ACHN (cell line): ENCODE measurements at places on chromosomes 5 and 9.

GRCh38 chr9:136353757-136354488 lies 9.6 kb downstream of the DNLZ start:
- no peak for DNase-seq

DNA sequence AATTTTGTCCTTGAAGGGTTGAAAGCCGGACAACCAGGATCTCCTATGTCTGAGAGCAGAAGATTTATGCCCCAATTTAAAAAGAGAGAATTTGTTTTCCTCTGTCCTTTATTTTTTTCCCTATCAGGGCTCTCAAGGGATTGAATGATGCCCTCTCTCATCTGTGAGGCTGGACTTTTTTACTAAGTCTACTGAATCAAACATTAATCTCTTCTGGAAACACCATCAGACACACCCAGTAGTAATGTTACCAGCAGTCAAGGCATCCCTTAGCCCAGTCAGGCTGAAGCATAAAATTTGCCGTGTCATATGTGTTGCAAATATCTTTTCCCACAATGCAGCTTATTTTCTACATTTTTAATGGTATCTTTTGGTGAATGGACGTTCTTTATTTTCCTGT lies 1497.9 kb downstream of the MAT2B start:
- DNase-seq = no peak

- no peak for DNase-seq
Measured at GRCh38 chr5:135468541-135468940, 16.4 kb upstream of the TIFAB start.

DNA sequence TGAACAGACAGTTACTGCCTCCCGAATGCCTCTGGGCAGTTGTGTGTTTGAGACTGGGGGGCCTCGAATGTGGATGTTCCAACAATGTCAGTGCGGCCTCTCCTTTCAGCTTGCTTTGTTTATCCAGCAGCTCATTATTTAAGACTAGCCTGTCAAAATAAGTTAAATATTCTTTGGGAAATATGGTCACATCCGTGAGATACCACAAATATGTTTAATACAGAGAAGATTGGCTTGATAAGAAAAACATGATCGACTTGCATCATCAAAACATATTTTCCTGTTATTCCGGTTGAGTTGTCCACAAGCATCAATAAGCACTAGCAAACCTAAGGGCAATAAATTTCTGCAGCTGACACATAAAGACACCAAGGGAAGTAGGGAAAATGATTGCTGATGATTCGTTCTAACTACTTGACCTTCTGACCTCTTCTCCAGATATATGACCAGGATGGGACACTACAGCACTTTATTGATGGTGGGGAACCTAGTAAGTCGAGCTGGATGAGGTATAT lies 66.5 kb downstream of the PRDM6 start:
- no peak for DNase-seq

- DNase-seq = no peak
Measured at GRCh38 chr5:93705896-93706295, 35.5 kb downstream of the POU5F2 start.

DNA sequence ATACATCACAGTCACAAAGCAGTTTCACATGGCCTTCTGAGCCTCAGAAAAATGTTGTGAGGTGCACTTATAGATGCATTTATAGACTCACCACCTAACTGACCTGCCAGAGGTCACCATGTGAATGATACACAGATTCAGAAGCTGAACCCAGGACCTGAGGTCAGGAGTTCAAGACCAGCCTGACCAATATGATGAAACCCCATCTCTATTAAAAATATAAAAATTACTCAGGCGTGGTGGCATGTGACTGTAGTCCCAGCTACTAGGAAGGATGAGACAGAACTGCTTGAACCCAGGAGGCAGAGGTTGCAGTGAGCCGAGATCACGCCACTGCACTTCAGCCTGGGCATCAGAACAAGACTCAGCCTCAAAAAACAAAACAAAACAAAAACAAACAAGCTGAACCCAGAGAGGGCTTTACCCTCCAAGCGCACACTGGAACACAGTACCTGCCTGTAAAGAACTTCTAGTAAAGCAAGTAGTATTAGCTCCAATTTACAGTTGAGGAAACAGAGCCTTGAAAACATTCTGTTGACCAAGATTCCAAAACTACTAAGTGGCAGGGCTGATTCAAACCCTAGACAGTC lies 16.3 kb downstream of the ECPAS start:
- DNase-seq = no peak

GRCh38 chr9:84145780-84146179 lies 165.2 kb downstream of the RMI1 start:
- no peak for DNase-seq

DNA sequence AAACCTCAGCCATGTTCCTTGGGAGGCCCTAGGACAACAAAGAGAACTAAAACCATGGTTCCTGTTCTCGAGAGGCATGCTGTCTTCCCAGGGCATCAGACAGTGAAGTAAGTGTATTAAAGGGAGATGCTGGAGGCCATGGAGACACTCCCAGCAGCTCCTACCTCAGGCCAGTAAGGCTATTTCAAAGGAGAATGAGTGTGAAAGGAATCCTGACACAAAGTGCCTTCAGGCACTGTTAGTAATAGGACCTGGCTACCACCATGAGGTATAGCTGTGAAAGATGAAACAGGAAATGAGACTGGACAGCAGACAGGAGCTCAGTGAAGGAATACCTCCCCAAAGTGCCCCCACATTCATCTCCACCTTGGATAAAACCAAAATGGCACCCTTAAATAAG lies 71.0 kb downstream of the FANCC start:
- DNase-seq = no peak

GRCh38 chr5:137488516-137488915 lies 10.6 kb downstream of the SPOCK1 start:
- DNase-seq = no peak

- no peak for DNase-seq
Measured at GRCh38 chr5:14773588-14773987, 98.0 kb downstream of the ANKH start.

DNA sequence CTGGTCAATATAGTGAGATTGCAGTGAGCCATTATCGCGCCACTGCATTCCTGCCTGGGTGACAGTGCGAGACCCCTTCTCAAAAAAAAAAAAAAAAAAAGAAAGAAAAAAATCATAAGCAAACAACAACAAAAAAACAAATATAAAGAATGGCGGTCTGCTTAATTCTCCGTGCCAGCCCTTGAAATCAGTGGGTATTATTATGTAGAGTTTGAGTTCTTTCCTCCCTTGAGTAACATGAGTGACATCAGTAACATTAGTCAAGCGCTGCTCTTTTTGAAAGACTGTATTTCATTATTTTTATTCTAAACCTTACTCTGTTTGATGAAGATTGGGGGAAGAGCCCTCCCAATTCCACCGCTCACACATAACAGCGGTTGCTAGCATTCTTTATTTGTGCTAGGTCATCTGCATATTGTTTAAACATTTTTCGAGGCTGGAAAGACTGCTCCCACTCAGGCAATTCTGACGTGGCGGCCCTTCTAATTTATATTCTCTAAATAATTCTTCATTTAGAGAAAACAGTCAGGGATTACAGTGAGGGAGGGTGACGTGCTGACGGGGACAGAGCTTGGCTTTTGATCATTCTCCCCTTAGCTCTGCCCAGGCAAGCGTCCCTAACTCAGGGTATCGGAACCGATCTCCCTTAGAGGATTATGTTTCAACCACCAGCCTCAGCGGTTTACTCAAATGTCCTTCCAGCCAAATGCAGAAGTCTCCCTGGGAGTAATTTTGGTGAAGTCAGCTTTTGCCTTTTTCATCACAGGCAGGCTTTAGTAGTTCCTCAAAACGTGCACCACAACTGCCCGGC lies 860 bp upstream of the MARCHF6 start:
- DNase-seq = peak; percentile 22

DNA sequence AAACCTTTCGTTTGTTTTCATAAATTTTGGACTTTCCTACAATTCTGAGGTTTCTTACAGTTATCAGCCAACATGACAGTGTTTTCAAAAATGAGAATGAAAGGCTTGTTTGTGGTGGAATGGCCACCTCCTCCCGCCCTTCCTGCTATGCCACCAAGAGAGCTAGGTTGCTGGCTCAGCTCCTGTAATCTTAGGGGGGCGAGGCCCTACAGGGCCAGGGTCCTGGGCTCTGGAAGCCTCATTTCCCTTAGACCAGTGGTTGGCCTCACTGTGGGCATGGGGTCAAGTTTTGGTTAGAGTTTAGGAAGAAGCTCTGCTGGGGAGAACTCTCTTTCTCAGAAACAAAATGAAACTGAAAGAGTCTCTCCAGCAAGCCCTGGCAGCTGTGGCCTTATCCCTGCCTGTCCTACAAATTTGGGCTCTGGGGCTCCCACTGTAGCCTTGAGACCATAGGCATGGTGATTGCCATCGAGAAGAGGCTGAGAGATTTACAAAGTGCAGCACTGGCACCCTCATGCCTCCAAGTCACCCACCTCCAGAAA lies 66.2 kb downstream of the IRX1 start:
- DNase-seq = no peak

DNA sequence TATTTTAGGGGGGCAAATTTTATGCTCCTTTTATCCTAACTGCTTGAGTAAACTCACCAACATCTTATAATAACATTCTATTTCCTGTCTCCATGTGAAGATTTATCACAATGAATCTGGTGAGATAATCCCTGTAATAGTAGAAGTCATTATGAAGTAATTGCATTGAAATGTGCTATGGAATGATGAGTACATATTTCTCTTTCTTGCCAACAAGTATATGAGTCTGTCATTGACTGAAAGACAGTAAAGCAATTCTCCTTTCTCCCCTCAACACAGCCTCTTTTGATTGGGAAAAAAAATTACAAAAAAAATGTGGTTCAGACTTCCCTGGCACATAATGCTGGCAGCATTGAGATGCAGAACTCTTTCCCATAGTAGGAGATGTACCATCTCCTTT lies 459.2 kb upstream of the RGMB start:
- DNase-seq = peak; percentile 29

DNA sequence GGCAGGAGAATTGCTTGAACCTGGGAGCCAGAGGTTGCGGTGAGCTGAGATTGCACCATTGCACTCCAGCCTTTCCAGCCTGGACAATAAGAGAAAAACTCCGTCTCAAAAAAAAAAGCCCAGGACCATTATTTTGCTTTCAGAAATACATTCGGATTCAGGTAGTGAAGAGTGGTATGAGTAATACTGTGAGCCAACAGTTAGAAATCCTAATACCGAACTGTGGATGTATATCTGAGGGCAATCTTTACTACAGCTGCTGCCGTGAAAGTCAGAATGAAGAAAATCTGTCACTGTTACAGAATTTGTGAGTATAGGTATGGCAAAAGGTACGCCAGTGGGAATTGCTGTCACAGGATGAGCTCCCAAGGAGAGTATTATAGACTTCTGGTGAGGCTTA lies 3.4 kb upstream of the CDK7 start:
- no peak for DNase-seq

- DNase-seq = no peak
Measured at GRCh38 chr5:15790446-15791018, 290.6 kb downstream of the FBXL7 start.

GRCh38 chr5:136501133-136501532 lies 135.8 kb upstream of the TRPC7 start:
- no peak for DNase-seq

DNA sequence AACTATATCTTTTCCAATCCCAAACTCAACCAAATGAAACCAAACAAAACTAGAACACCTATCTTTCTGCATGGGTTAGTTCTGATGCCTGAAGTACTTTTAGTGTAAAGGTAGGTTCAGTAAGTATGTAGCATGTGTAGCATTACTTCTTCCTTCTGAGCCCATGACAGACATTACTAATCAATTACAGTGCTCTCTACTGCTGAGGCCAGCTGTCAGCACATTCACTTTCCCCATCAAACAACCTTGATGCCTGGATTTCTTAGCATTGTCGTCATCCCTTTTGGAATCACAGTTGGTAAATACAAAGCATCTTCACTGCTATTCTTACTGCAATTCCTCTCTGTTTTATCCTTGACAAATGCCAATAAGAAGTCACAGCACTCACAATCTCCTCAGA lies 103.2 kb downstream of the PTTG1 start:
- DNase-seq = no peak

DNA sequence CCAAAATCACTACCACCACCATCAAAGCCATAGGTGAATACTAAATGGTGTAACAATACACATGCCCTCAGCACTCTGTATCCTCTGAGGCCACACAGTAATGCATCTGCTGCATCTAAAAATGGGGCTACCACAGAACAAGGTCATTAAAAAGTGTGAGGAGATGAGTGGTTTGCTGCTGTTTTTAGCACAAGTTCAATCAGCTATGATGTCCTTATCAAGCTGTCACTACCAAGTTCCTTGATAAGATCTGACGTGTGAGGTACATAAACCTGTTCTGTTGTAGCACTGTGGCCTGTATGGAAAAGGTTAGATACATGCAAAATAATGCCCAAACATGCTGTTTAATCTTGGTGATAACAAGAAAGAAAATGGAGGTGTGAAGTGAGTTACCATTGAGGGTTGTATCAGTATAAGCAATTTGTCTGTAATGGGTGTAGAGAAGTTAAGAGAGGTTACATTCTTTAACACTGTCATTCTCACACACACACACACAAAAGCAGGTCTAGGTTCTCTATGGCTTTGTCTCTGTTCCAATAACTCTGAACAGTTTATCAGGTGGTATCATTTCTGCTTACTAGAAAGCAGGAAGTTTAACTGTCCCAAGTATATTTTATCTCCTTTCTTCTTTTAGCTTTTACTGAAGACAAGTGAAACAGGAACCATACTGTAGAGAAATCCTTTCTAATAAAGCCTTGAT lies 252.9 kb downstream of the CWC27 start:
- no peak for DNase-seq

- no peak for DNase-seq
Measured at GRCh38 chr5:89016741-89017303, 133.8 kb upstream of the MEF2C start.

DNA sequence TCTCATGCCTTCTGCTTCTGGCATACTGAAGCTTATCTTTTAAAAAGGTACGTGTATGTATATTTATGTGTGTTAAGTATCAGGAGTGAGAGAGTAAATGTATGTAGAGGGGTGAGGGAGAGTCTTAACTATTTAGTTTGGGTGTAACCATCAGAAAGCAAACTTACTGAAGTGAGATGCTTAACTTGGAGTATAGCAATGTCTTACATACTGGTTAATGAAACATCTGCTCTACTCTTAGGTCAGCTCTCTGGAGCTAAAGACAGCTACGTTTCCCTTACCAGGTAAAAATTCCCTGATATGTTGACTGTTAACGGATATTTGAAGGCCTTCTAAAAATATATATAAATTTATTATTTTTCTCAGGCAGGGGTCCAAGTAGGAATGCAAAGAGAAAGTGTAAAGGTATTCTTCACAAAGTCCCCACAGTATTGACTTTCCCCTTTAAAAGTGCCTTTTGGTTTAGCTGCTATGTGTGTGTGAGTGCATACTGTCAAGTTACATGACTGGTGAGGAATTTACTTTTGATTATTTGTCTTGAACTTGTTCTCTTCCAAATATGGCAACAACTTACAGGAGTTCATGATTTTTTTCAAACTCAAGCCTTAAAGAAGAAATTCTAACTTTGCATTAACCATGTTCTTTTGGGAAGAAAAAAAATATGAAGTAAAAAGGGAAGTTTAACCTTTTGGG lies 12.3 kb upstream of the C5orf24 start:
- no peak for DNase-seq
